ENCODE measurements at places on chromosomes 6 and 20.

DNA sequence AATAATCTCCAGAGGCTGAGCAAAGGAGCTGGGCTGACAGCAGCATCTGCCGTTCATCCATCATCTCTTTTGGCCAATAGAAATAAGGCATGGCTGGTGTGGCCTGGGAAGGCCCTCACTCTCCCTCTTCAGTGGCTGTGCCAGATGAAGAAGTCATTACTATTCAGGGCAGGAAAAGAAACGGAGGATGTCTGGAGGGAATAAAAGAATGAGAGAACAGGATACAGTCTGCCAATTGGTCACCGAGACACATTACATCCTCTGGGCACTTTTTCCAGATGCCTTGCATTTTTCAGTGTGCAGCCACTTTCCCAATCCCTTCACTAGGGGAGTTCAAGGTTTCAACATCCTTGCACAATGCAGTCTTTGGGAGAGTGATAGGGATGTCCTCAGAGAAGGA, 32.2 kb upstream of the VGLL2 start:
- DNase-seq = no peak

DNA sequence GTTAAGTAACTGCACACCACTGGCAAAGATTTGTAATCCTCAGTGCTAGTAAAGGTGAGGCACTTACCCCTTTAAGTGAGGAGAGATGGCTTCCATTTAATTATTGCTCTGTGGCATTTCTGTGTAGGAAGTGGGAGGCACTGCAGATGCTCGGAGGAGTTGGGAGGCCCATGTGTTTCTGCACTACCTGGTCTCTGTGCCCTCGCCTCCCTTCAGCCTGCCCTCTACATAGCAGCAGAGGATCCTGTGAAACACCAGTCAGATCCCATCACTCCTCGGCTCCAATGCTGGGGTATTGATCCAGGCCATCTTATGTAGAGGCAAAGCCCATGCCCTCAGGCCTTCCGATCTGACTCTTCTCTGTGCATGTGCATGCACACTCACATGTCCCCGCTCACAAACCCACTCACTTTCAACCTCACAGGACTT, 67.0 kb downstream of the SLX4IP start:
- no peak for DNase-seq

DNA sequence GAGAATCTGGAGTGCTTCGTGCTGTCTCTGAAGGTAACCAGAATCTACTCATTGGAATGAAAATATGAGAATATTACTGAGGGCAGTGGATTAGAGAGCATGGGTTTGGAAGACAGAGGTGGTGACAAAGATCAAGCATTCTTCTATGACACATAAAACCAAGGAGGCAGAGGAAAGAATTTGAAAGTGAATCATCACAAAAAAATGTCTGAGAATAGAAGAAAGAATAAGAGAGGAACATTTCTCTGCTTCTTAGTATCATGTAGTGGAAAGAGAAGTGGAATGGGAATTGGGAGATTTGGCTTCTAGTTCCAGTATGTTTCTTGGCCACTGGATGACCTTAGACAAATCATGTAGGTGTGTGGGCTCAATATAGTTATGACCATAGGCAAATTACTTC, 474.0 kb downstream of the TFAP2B start:
- no peak for DNase-seq

GRCh38 chr6:4563156-4563555, 213.0 kb upstream of the CDYL start:
- DNase-seq = peak; percentile 11

GRCh38 chr6:52359403-52359802, 2.5 kb upstream of the PAQR8 start:
- no peak for DNase-seq

- no peak for DNase-seq
These were observed 58.9 kb downstream of the PTPRK start for GRCh38 chr6:128461501-128461900.

DNA sequence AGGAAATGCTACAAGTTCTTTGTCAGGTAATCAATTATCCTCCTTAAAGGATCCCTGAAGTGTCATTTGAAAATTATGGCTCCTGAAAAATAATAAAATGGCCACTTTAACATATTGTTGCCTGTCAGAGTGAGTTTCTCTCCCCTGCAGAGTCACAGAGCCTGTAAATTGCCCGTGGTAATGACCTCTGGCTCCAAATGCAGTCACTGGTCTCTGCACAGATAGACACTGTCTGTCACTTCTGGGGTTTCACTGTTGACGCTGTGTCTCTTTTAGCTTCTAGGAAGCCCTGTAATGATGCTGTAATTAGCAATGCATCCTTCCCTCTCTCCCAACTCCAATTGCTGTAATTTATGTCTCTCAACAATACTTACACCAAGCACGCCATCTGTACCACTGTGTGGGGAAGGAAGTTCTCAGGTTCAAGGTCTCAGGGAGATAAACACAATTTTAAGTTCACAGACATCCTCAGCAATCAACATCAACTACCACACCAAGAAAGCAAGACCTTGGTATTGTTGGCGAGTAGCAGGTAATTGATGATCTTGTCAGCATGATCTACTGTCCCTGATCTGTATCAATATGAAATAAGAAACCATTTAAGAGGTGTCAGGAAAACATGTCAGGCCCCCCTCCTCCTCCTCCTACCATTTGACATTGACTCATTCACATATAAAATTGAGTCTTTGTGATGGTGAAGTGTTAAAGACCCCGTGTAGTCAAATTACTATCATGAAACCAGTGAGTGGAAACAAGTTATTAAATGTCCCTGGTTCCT, 91.2 kb upstream of the SULF2 start:
- no peak for DNase-seq

DNA sequence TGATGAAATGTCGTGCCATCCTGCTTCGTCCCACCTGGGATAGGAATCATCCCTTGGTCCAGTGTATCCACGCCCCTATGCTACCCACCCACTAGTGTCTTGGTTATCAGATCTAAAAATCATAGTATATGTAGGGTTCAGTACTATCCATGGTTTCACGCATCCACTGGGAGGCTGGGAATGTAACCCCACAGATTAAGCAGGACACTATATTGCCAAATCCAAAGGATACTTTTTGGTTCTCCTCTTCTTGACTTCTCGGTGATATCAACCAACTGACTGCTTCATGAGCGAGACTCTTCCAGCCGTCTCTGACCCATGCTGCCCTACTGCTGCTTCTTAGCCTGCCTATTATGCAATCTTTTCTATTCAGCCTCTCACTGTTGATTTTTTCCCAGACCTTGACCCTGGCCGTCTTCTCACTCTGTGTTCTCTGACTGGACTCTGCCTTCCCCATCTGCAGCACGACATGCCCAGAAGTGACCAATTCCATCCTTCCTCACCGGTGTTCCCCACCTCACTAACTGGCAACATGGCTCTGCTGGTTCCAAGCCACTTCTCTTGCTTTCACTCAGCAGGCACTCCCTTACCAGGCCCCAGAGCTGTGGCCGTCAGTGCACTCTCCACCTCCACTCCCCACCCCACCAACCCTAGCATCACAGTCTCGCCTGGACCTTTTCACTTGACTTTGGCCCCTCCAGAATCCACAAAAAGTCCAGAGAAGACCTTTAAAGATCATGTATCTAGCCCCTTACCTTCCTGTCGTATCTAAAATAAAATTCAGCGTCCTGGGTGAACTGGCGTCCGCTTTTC, 34.5 kb downstream of the GFRA4 start:
- no peak for DNase-seq

GRCh38 chr6:142385352-142385751, 83.5 kb downstream of the ADGRG6 start:
- DNase-seq = no peak

GRCh38 chr6:95120984-95121383, 456.4 kb upstream of the MANEA start:
- DNase-seq = no peak

DNA sequence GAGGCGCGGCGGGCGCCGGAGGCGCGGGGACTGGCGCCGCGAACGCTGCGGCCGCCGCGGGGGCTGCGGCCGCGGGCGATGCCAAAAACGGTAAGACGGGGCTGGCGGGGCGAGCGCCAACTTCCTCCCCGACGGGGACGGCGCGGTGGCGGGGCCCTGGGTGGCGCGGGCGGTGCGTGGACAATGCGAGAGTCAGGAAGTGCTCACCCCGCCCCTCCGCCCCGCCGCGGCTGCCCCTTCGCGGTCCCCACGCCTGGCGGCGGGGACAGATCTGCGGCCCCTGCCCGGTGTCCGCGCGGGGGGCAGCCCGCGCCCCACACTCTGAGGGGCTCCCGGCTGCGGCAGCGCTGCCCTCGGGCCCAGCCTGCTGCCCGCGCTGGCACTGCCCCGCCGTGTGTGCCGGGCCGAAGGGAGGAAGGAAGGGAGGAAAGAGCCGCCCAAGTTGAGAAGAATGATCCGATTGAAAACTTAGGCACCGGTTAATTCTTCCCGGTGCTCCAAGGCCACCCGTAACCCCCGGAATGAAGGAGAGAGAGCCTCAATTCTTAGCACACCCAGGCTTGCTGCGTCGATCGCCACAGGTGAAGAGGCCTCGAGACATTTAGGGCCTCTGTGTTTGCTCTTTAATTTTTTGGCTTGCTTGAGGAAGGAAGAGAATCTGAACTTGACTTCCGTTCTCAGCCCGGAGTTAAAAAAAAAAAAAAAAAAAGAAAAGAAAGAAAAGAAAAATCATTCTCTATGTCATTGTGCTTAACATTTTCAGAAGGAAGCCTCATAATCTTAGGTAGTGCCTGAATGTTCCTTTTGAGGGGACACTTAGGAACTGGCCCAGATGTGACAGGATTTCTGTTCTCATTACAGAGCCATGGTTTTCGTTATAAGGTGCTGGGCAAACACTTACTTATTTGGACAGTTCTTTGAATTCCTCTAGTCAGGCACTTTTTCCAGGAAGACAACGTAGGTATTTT, 982 bp downstream of the HECA start:
- no peak for DNase-seq

DNA sequence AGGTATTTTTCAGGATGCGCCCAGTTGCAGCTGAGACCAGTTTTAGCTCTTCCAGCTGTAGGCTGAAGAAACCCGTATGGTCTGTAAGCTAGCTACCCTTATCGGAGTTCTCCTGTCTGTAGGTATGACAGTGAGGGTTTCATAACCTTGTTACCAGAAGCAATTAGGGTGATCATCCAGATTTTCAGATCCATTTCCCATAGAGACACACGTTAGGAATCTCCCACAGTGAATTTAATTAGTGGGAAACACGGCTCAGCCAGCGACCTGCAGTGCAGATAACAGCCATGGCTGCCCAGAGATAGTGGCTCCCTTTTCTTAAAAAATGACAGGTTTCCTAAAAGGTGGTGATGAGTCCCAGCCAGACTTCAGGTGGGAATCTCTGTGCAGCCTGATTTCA, 111.1 kb downstream of the BTBD3 start:
- no peak for DNase-seq

- DNase-seq = no peak
These were observed 297.5 kb downstream of the SOX4 start for GRCh38 chr6:21891080-21891479.

- no peak for DNase-seq
These were observed 168.8 kb downstream of the EYA2 start for GRCh38 chr20:47063407-47063806.

- no peak for DNase-seq
These were observed 249.0 kb upstream of the KCNG1 start for GRCh38 chr20:51271931-51272330.

DNA sequence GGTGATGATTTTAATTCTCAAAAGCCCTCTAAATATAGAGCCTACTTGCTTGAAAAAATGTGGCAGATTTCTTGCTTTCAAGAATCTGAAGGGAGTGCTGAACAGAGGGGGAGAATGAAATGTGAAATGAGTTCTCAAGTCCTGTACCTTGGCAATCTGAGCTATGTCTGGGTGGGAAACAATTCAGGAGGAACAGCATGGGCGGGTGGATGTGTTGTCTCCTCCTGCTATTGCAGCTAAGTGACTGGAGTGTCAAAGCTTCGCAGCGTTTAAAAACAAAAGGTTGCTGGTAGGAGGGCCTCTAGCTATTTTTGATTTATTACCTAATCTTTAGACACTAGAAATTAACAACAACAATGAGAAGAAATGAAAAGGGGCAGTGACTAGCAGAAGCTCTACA, 102.5 kb upstream of the ARG1 start:
- no peak for DNase-seq

DNA sequence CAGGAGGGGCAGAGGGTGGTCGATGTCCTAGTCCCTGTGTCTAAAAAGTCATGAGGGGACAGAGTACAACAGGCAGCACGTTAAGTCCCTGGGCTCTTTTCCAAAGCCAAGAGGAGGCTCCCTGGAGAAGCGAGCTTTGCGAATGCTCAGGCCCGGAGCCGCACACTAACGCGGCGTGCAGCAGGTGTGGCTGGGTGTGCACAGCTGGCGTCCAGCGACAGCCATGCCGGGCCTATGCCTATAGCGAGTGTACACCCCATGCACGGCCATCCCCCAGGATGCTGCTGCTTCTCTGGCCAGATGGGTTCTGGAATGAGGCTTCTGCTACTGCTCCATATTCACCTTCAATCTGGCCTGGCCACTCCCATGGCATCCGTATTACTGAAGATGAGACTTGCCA, 131.3 kb downstream of the PRND start:
- no peak for DNase-seq

DNA sequence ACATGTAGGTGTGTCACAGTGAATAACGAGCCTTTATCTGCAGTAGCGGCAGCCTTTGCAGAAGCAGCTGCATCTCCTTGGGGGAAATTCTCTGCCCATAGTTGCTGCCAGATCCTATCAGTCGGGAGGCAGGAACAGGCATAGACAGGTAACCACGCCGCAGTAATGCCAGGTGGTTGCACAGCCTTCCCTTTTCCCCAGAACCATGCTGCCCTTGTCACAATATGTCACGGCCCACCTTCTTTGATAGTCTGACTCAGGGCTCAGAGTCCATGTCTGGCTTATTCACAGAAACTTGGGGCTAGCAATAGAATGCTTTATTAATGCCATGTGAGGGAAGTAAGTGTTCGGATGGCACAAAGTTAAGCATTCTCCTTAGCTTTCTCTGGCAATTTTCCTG, 76.6 kb downstream of the F13A1 start:
- DNase-seq = no peak

DNA sequence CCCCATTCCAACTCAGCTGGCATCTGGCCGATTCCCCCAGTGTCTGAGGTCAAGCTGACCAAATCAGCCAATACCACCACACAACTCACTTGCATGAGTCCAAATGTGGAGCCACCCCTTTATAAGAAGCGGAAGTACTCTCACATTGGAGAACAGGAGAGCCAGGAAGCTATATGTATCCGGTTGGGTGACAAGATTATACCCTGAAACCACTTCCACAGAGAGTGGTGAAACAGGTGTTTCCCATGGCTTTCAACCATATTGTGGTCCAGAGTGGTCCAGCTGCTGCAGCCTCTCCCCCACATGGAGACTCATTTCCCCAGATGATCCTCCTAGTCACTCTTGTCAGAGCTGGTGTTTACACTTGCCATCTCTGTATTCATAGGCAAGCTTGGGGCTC, 24.0 kb upstream of the SERINC1 start:
- DNase-seq = no peak

GRCh38 chr6:71721642-71722041, 164.7 kb upstream of the RIMS1 start:
- no peak for DNase-seq

All from caudate nucleus (tissue), 63 donors.